A549 treated with CpdA at 1 μM for 4 hours (cell line): ENCODE measurements at places on chromosomes 4 and X. TPM values are rescaled to one million over a fixed set of nuclear protein-coding genes. Genes with fewer than 3 reads are reported as not detected.

The TLR7 gene
- not detected in 5 replicates for total RNA-seq

The MAP7D2 gene
- 5.0 to 6.6 TPM (median 5.6 TPM) in 5 replicates for total RNA-seq

The JADE3 gene
- total RNA-seq: 11.8 to 15.2 TPM (median 12.8 TPM) in 5 replicates

The EMCN gene
- not detected in 5 replicates for total RNA-seq

The DGAT2L6 gene
- not detected in 5 replicates for total RNA-seq
